CD4-positive, alpha-beta T cell treated with Interleukin-2 at 100 ng/mL for 4 hours (primary cell): ENCODE measurements at places on chromosomes 6 and 20.

DNA sequence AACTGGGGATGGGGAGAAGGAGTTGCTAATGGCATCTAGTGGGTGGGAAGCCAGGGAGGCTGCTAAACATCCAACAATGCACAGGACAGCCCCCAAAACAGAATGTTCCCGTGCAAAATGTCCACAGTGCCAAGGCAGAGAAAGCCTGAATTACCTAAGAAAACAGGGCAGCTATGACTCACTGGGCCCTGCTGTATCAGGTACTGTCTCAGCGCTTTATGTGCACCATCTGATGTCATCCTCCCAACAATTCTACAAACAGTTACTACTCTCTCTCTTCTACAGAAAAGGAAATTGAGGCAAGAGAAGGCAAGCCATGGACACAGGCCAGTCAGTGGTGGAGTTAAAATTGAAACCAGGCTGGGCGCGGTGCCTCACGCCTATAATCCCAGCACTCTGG lies 3.1 kb downstream of the YTHDF1 start:
- DNase-seq: no peak

DNA sequence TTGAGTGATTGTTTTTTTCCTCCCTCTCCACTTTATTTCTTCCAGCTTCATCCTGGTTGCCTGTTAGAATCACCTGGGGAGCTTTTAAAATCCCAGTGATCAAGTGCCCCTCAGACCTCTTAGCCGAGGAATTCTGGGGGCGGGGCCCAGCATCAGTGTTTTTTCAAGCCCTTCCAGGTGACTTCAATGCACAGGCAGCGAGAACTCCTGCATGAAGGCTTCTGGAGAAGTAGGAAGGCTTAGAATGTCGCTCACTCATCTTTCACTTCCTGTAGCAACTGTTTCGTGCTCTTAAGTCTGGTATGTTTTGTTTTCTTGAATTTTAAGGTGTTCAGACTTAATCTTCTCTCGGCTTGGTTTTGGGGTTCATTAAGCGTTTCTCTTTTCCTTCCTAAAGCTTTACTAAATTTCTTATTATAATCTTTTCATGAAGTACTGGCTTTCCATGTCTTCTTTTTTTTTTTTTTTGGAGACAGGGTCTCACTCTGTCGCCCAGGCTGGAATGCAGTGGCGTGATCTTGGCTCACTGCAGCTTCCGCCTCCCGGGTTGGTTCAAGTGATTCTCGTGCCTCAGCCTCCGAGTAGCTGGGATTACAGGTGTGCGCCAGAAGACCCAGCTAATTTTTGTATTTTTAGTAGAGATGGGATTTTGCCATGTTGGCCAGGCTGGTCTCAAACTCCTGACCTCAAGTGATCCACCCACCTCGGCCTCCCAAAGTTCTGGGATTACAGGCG lies 30.9 kb upstream of the TULP1 start:
- no peak for DNase-seq

GRCh38 chr6:50791900-50792508 lies 26.7 kb upstream of the TFAP2B start:
- DNase-seq: peak; percentile 6

DNA sequence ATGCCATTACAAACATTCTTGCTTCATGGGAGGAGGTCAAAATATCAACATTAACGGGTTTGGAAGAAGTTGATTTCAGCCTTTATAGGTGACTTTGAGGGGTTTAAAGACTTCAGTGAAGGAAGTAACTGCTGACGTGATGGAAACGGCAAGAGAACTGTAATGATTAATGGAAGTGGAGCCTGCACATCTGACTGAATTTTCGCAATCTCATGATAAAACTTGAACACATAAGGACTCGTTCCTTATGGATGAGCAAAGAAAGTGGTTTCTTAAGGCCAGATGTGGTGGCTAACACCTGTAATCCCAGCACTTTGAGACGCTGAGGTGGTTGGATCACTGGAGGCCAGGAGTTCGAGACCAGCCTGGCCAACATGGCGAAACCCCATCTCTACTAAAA lies 226.1 kb downstream of the BCAS1 start:
- DNase-seq: no peak

GRCh38 chr6:87832025-87832825 lies 130.2 kb upstream of the AKIRIN2 start:
- DNase-seq: peak; percentile 45
